Umbilical cord (tissue), 2 donors: ENCODE measurements at places on chromosomes 2 and 18.

GRCh38 chr18:10038268-10038667 is 124.5 kb downstream of the VAPA start:
- no peak for DNase-seq

GRCh38 chr2:106053116-106053515 is 141.0 kb downstream of the UXS1 start:
- DNase-seq = no peak

DNA sequence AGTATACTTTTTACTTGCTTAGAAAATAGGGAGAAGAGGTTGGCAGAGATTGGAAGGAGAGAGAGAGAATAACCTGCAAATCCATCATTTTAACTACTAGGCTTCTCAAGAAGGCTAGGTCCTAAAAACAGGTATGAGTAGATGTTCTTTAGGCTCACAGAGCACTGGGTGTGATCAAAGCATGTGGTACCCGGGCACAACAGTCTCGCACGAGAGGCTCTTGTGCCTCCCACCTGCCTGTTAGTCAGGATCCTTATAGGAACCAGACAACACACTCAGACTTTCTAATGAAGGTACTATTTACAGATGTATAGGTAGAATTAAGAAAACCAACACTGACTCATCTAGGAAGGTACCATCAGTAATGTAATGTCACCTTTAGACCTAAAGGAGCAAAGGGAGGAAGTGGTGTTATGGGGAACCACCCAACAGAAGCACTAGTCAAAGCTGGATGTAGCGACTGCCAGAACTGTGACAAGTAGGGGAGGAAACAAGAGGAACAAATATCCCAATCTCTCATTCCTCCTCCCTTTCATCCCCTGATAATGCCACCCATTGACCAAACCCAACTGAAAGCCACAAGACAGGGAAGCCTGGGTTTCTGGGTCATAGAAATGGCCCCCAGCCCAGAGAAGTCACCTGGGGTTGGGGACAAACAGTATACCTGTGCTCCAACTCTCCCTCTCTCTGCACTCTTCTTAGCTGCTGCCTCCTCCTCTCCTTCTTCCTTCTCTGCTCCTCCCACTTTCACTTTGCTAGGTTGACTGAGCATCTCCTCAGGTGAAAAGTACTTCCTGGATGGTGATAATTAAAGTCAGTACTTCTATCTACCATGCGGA is 16.0 kb upstream of the MARCHF4 start:
- DNase-seq = no peak

DNA sequence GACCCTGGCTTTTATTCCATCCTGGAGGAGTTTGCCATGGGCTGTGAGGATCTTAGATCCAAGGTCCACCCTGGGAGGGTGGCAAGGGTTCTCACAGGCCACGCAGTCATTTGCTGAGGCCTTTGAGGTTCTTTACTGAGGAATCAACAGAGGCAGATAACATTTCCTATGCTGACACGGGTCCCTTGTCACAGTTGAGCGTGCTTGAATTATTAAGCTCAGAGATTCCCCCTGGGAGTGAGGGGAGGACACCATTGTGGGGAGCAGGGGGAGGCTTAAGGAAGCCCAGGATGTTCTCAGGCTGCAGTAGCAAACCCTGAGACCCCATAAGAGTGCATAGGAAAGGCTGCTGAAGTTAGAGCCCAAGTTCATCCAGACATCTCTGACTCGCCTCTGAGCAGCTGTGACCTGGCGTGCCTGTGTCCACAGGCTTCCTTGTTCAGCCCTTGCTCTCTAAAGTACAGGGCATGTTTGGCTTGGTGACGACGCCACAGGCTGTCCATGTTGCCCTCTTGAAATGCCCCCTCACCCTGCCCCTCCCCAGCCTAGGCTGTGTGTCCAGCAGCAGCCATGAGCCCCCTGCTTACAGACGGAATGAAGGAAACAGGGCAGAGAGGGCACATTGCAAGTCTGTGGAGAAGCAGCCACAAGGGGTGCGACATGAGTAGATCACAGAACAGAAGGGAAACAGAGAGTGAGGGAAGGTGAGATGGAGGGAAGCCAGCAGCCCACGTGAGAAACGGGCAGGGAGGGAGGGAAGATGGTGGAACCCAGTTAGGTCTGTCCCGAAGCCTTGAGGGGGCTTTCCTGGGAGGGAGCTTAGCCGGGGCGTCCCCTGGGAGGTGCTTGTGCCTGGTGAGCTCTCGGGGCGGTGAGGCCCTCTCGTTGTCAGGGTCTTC is 34.0 kb downstream of the NAPG start:
- peak; percentile 9 for DNase-seq

- DNase-seq = peak; percentile 59
Measured at GRCh38 chr2:234502285-234502918, 5.5 kb upstream of the ARL4C start.

- DNase-seq = peak; percentile 62
Measured at GRCh38 chr2:1931003-1931914, 186.9 kb upstream of the PXDN start.

DNA sequence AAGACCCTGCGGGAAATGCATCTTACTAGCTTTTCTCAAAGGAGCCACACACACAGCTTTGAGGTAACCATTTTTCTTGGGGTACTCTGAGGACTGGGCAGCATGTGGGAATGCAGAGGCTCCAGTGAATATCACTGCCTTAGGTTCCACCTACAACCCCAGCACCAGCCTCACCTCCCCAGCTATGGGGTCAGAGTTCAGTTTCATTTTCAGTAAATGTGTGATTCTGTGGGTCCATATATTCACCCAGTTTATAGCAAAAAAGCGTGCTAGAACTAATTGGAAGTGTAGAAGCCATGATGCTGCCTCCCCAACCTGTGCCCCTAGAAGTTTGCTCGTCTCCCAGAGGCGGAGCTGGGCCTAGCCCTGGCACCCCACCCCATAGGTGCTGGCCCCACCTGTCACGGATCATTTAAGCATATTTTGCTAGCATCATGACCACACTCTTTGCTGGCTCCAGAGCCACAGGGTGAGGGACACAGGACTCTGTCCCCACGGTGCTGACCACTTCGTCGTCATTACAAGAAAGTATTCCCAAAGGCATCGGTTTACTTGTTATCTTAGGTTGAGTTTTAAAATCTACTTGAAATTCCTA is 57.7 kb downstream of the SH3RF3 start:
- DNase-seq = no peak

DNA sequence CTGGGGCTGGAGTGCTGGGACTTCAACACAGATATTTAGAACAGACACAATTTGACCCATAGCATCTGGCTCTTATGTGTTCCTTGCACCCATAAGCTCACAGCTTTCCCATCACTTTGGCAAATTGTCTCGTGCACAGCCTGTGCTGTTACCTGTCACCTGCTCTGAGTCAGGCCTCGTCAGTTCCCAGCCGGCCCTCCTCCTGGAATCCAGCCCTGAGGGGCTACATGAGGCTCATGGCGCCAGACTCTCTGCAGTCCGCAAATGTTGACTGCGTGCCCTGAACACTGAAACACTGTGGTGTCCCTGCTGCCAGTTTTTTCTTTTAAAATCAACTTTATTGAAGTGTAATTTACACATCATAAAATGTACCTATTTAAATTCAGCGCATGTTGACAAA is 65.4 kb upstream of the BZW1 start:
- DNase-seq = peak; percentile 38

GRCh38 chr18:6598657-6599056 is 130.9 kb upstream of the ARHGAP28 start:
- no peak for DNase-seq

DNA sequence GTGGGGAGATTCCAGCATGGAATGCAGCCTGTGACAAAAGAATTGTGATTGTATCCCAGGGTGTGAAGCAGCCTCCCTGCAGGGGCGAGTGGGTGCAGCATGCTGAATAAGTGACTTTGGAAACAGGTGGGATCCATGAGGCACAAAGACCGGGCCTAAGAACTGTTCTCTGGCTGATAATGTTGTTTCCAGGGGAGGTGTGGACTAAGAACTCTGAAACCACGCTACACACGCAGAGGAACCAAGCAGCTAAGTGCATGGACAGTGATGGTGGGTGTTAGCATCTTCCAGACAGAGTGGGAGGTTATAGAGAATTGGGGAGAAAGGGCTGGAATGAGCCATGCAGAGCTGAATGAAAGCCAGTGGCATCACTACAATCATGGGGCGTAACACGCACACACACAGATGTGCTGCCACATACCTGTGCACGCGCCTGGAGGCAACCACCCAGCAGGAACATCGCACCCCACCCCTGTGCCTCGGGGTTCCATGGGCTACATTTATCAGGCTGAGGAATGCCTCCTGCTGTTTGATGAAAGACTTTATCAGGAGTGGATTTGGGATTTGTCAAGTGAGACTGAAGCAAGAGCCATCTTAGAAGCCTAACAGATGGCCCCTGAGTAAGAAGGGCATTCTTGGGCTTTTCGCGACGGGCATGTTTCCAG is 424.5 kb upstream of the SALL3 start:
- DNase-seq = no peak

DNA sequence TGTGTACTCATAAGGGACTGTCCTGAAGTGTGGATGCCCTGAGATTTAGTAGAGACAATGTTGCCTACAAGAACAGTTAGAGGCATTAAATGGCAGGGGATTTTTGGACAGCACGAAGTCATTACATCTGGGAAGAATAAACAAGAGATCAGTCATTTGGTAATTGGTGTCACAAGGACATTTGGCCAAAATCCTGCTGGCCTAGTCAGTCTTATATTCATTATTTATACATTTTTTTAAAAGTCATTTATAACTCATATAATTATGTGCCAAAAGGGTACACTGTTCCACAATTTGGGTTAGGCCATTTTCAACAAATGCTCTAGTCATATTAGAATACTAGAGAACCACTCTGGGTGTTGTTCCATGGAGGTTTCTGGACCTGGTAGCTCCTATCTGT is 104.7 kb downstream of the LRATD1 start:
- DNase-seq = no peak

DNA sequence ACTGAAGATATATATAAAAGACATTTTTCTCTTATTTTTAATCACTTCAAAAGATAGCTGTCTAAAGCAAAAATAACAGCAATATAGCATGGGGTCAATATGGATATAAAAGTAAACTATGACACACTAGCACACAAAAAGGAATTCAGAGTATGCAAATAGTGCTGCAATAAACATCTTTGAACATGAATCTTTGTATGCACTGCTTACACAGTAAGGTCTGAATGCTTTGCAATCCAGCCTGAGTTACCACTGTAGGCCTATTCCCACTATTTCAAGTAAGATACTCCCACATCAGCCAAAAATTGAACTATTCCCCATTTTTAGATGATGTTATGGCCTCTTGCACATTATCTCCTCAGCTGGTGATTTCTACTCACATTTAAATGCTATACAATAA is 27.4 kb upstream of the ERCC3 start:
- DNase-seq = no peak

GRCh38 chr18:12990123-12990475 is 1.1 kb upstream of the CEP192 start:
- DNase-seq = no peak

DNA sequence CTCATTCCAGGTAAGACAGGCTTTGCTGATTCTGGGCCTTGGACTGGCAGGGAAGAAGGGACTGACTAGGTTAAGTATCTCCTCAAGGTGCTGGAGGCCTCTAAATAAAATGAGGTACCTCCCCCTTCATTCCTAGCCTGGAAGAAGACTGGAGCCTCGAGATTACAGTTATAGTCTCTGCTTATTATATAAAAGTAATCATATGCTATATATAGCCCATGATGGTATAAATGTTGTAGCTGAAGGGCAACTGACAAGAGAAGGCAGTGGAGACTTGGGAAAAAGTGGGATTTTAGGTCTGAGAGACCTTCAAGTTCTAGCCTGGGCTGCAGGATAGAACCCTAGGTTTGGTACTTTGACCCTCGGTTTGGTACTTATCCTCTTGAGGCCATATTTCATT is 248.3 kb downstream of the PLCL1 start:
- no peak for DNase-seq

GRCh38 chr2:28662044-28662443 is 89.6 kb upstream of the PPP1CB start:
- DNase-seq = no peak

GRCh38 chr2:114762986-114763385 is 320.5 kb downstream of the DPP10 start:
- no peak for DNase-seq

- DNase-seq = no peak
Measured at GRCh38 chr2:6874032-6874431, 3.5 kb upstream of the RSAD2 start.

GRCh38 chr2:134875309-134875708 is 36.9 kb downstream of the ACMSD start:
- DNase-seq = no peak

DNA sequence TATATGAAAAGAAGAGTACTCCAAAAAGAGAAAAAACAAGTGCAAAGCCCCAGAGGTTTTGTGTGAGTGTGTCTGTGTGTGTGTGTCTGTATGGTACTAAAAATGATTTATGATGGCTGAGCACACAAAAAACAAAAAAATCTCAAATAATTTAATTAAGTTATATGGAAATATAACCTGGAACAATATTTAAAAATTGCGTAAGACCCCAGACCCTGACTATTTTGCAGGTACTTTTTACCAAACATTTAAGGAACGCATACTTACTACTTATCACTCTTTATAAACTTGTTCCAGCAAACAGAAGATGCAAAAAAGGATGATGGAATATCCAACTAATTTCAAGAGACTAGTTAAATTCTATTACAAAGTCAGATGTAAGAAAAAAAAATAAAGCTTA is 317.4 kb upstream of the KCNH7 start:
- no peak for DNase-seq

- no peak for DNase-seq
Measured at GRCh38 chr2:216548901-216549331, 50.3 kb downstream of the RPL37A start.

DNA sequence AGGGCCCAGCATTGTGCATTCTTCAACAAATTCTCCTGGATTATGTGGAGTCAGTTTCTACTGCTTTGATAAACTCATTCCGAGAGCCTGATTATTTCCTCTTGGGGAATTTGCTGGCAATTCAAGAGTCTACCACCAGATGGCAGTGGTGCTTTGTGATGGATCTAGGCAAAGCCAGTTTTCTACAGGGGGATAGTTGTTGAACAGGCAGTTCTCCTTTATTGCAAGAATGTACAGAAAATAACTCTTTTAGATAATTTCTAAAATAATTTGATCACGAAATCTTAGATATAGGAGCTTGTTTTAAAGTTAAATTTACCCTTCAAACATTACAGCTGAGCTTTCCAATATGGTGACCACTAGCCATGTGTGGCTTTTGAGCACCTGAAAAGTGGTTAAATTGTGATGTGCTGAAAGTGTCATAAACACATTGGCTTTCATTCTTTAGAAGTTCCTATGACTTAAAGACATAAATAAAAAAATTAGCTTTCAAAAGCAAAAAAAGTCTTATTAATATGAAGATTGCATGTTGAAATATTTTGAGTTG is 66.7 kb upstream of the HAAO start:
- DNase-seq = peak; percentile 84

DNA sequence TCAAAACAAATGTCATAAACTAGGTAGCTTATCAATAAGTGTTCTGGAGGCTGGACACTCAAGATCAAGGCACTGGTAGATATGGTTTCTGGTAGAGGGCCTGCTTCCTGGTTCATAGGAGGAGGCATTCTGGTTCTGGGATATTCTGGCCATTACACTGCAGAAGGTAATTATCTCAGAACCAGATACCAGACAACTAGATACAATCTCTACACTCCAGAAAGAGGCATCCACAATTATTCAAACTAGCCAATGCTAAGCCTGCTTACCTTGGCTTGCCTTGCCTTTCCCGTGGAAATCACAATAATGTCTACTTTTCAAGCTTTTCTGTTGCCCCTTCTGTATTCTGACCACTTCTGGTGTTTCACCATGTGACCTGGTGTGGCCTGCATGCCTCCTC is 785.2 kb upstream of the GYPC start:
- DNase-seq = no peak
